ENCODE measurements at places on chromosomes 3 and 15.

- no peak for DNase-seq
Observed at GRCh38 chr15:70165716-70166284, 68.1 kb upstream of the TLE3 start.

DNA sequence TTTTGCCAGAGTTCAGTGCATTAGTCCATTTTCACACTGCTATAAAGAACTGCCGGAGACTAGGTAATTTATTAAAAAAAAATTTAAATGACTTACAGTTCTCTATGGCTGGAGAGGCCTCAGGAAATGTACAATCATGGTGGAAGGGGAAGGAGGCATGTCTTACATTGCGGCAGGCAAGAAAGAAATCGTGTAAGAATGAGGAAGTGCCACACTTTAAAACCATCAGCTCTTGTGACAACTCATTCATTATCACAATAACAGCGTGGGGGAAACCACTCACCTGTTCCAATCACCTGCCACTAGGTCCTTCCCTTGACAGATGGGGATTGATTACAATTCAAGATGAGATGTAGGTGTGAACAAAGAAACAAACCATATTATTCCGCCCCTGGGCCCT, 1361.4 kb downstream of the NSUN3 start:
- DNase-seq: no peak

DNA sequence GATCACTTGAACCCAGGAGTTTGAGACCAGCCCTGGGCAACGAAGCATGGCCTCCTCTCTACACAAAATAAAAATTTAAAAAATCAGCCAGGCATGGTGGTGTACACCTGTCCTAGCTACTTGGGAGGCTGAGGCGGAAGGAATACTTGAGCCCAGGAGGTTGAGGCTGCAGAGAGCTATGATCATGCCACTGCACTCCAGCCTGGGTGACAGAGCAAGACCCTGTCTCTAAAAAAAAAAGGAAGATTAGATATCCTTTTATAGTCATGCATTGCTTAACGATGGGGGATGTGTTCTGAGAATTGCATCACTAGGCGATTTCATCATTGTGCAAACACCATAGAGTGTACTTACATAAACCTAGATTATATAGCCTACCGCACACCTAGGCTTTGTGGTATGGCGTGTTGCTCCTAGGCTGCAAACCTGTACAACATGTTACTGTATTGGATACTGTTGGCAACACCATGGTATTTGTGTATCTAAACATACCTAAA, 12.6 kb downstream of the ALAS1 start:
- DNase-seq: no peak

- DNase-seq: no peak
Observed at GRCh38 chr3:131543714-131544113, 40.9 kb upstream of the MRPL3 start.

- DNase-seq: no peak
Observed at GRCh38 chr3:194808640-194809097, 123.0 kb downstream of the FAM43A start.

DNA sequence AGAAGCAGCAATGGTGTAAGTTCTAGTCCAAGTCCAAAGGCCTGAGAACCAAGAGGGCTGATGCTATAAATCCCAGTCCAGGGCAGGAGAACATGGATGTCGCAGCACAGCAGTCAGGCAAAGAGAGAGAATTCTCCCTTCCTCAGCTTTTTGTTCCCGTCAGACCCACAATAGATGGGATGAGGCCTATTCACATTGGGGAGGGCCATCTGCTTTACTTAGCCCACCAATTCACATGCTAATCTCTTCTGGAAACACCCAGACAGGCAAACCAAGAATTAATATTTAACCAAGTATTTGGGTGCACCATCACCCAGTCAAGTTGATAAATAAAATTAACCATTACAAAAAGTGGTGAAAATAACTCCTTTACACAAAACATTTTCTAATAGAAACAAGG, 511.7 kb upstream of the UBE2E2 start:
- DNase-seq: no peak

- DNase-seq: no peak
Observed at GRCh38 chr15:75143738-75144334, 57.8 kb upstream of the C15orf39 start.

- DNase-seq: no peak
Observed at GRCh38 chr3:10855083-10855870, 39.2 kb downstream of the SLC6A11 start.

DNA sequence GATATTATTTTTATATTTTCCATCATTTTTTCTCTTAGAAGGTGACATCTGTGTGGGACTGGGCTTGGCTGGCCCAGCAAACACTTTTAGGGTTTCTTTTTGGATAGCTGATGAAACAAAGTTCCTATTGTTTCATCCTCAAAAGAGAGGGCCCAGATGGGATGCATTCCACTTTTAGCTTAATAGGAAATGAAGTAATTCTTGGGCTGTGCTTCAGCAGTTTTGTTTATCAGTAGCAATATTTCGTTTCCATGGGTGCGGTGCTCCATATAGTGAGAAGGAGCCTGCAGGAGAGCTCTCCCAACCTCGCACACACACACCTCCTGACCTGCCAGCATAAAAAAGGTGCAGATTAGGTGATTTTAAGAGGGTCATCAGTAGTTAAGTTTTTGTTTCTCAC, 147.5 kb downstream of the AKAP13 start:
- no peak for DNase-seq

DNA sequence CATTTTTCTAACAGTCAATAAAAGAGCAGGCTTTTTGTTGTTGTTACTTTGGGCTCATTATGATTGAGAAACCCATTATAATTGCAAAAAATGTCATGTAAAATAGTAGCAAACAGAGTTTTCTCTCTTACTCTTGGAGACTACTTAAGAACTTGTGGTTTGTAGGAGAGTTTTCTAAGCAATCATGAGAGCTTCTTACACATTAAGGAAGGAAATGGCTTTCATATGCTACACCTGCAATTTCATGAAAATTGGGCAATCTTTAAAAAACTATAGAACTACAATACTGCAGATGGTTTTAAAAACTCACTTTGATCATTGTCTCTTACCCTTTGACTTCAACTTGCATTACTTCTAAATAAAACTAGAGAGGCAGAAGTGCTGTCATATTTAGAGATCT, 701.8 kb downstream of the ZPLD1 start:
- no peak for DNase-seq

DNA sequence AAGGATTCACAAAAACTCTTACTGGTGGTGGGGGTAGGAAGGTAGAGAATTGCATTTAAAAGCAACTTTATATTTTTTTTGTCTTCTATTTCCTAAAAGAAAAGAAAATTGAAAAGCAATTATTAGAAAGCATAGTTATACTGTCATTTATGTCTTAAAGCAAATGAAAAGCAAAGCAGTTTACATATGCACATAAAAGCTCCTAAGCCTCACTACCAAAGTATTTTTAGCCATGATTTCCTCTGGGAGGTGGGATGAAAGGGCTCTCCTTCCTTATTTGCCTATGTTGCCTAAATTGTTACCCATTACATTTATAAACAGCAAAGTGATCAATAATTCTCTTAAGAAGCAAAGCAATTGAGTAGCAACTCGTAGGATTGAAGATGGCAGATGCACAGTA, 7.0 kb downstream of the ZNF445 start:
- DNase-seq: no peak

GRCh38 chr3:167091226-167091625, 288.9 kb downstream of the ZBBX start:
- DNase-seq: no peak

DNA sequence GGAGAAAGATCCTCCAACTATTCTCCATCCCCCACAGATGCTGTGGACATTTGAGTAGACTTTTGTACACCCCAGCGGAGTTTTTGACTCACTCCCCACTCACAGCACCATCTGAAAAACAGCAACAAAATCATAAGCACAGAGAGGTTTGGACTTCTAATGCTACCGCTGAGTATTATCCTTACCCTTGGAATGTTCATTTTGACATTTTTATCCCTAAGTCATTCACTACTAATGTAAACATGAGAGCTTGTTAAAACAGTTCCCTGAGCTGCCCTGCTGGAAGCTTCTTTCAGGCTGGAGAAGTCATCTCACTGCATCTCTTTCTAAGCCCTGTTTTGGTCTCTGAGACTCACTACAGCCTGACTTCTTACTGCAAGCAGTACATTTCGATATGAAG, 1045.9 kb downstream of the MCTP2 start:
- no peak for DNase-seq

- DNase-seq: no peak
Observed at GRCh38 chr3:187208159-187208558, 10.9 kb downstream of the RTP1 start.

Data from stimulated activated naive CD8-positive, alpha-beta T cell treated with anti-CD3 and anti-CD28 coated beads, Interleukin-15, Interleukin-2, amounts not matched to agents 100 U/mL and 50 U/mL, for 24 hours (primary cell).